ENCODE measurements at places on chromosomes 5 and 9. TPM values are rescaled to one million over a fixed set of nuclear protein-coding genes. Genes with fewer than 3 reads are reported as not detected.

The BRIX1 gene
- 60.8 TPM for total RNA-seq

The PCDHGC4 gene
- not detected for total RNA-seq

The TLN1 gene
- total RNA-seq: 113 TPM

The BDP1 gene
- total RNA-seq: 12.6 TPM

The CKMT2 gene
- not detected for total RNA-seq

The DPYSL3 gene
- total RNA-seq: 24.6 TPM

The GADD45G gene
- total RNA-seq: 0.52 TPM

The LTC4S gene
- 0.22 TPM for total RNA-seq

The ECSCR gene
- not detected for total RNA-seq

The EGFL7 gene
- total RNA-seq: 51.5 TPM

The AGXT2 gene
- total RNA-seq: not detected

The PCDHGA1 gene
- 0.26 TPM for total RNA-seq

The CDHR2 gene
- total RNA-seq: 0.05 TPM

The FRRS1L gene
- total RNA-seq: 0.22 TPM

The SLC9A3 gene
- total RNA-seq: 2.1 TPM

The ADAMTS6 gene
- total RNA-seq: 0.15 TPM

The EDIL3 gene
- 0.14 TPM for total RNA-seq

The ATP10B gene
- total RNA-seq: not detected

The MEIKIN gene
- total RNA-seq: not detected

The INSYN2B gene
- total RNA-seq: 0.16 TPM

The NR2F1 gene
- total RNA-seq: 4.3 TPM

The CD72 gene
- 0.39 TPM for total RNA-seq

The BTNL3 gene
- total RNA-seq: not detected

The C5orf63 gene
- 4.0 TPM for total RNA-seq

The IL13 gene
- not detected for total RNA-seq

Measured in A549 treated with dexamethasone at 1 μM for 4 hours (cell line).